Anterior cingulate cortex (tissue), 58 donors: ENCODE measurements at places on chromosomes 4 and X.

GRCh38 chr4:47690611-47691010 lies 147.3 kb downstream of the CORIN start:
- DNase-seq = no peak

DNA sequence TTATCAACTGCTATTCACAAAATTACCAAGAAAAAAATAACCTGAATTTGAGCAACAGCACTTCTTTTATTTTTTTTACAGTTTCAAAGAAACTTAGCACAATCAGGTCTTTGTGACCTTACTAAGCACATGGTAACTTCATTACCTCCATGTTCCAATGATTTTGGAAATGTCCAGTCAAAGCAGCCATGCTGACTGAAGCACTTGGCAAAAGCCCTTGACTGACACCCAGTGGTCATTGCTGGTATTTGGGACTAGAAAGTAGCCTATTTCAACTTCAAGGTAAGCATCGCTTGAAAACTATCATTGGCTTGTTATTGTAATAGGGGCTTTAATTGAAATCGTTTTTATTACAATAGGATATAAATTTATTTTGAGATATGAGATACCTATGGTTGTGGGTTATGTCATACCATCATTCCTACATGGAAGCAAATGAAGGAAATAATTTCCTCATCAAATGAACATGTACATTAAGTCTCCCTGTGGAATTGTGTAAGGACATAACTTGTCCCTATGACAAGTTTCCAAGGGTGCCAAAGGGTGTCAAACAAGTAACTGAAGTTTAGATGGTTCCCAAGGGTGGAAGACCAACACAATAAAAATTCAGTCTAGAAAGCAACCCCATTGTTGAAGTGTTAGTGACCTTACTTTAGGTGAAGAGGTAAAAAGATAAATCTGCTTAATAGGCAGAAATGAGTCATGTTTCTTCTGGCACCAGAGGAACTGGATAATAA lies 15.2 kb upstream of the ANXA10 start:
- DNase-seq = peak; percentile 4

DNA sequence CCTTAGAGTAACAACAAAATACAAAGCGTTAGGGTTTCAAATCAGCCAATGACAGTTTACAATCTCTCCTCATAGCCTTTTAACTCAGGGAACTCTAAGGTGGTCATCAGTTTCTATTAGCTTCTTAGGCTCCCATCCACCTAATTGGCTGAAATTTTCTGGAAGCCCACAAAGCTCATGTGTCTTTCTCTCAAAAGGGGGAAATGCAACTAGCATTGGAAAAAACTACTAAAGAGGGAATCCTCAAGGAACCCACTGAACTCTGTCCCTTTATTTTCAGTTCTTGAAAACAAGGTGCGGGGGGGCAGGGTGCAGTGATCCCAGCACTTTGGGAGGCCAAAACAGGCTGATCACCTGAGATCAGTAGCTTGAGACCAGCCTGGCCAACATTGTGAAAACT lies 56.4 kb downstream of the PDGFC start:
- no peak for DNase-seq

- DNase-seq = no peak
Measured at GRCh38 chr4:97938141-97938540, 205.1 kb downstream of the STPG2 start.

- DNase-seq = no peak
Measured at GRCh38 chrX:69603566-69604194, 12.2 kb upstream of the EDA start.

- DNase-seq = no peak
Measured at GRCh38 chrX:1524874-1525582, 12.0 kb downstream of the P2RY8 start.

- no peak for DNase-seq
Measured at GRCh38 chr4:109408711-109409110, 24.9 kb upstream of the SEC24B start.

DNA sequence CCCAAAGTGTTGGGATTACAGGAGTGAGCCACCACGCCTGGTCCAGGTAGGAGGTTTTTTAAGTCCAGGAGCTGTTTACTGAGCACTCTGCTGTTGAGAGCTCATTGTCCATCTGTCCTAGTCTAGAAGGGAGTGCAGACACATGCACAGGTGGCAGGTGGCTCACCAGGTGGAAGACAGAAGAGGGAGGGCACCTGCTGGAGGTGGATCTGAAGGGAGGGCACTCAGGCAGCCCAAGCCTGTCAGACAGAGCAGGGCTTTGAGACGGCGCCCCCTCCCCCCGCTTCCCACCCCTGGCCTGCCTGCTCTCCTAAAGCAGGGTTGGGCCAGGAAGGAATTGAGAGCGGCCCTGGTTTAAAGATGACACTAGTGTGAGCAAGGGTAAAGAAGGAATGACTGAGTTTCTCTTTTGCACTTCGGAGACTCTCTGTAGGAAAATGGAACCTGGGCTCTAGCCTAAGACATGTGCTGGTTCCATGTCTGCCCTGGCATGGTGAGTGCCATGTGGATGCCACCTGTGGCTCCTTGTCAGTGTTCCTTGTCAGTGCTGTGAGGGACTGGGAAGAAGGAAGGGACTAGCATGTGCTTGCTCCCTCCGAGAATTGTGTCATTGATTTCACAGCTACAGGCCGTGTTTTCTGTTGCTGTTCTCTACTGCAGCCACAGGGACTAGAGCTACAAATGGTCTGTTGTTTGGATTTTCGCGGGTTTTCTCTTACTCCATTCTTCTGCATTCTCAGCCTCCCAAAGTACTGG lies 108.6 kb downstream of the TNIP2 start:
- no peak for DNase-seq

- DNase-seq = no peak
Measured at GRCh38 chrX:39779952-39780783, 317.6 kb downstream of the BCOR start.

- no peak for DNase-seq
Measured at GRCh38 chr4:82500435-82501153, 61.2 kb downstream of the TMEM150C start.

- no peak for DNase-seq
Measured at GRCh38 chr4:76854858-76855257, 43.1 kb downstream of the SOWAHB start.

GRCh38 chr4:53830511-53830910 lies 233.9 kb downstream of the CHIC2 start:
- DNase-seq = no peak

DNA sequence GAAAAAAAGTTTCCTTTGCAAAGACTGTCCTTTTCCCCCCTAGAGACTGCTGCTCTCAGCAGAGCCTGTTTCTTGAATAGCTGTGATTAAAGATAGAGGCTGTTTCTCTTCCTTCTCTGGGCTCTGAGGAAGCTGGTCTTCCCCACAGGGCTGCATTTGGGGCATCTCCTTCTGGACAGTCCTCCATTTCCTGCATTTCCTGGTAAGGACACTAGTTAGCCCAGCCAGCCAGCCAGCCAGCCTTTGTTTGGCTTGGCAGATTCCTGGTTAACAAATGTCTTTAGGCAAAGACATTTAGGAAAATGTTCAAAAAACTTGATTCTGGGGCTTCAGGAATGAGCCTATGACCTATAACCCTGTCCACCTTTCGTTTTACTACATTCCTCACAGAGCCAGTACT lies 34.0 kb upstream of the PLAC1 start:
- no peak for DNase-seq

DNA sequence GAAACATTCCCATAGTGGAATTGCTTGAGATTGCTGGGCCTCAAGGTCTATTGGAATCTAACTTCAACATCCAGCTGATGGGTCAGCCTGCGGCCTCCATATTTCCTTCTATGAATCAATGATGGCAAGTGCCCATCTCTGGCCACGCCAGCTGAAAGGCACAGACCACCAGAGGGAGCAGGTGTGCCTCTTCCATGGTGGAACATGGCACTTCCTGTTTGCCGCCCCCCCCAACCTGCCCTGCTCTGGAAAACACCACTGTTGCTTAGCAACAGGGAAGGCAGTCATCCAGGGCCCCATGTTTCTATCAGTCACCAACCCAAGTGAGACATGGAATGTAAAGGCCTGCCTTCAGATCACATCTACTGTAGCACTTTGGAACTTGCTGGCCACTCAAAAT lies 11.6 kb downstream of the PAGE4 start:
- DNase-seq = peak; percentile 13

GRCh38 chr4:137510557-137511265 lies 21.6 kb downstream of the PCDH18 start:
- DNase-seq = no peak

GRCh38 chr4:145899886-145900460 lies 38.6 kb downstream of the ZNF827 start:
- DNase-seq = no peak

GRCh38 chr4:83582289-83582785 lies 46.4 kb downstream of the GPAT3 start:
- no peak for DNase-seq

- no peak for DNase-seq
Measured at GRCh38 chr4:154390324-154390723, 101.3 kb downstream of the DCHS2 start.

GRCh38 chrX:40570346-40571093 lies 10.2 kb upstream of the ATP6AP2 start:
- DNase-seq = no peak

- DNase-seq = no peak
Measured at GRCh38 chr4:113499696-113500095, 261.8 kb downstream of the CAMK2D start.

DNA sequence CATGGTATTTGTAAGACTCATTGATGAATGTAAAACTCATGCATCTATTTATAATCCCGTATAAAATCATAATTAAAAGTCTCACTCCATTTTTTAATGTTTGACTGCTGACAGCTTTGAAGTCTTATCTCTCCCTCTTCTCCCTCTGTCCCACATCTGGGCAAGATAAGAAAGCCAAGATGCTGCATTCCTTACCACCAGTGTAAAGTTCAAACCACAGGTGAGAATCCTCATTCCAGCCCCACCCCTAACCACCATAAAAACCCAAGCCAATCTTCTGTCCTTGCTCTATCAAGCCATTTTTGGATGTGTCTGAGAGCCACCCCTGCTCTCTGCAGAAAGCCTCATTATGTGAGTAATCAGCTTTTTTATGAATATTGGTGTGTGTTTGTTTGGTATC lies 59.3 kb upstream of the MAGED1 start:
- DNase-seq = no peak

DNA sequence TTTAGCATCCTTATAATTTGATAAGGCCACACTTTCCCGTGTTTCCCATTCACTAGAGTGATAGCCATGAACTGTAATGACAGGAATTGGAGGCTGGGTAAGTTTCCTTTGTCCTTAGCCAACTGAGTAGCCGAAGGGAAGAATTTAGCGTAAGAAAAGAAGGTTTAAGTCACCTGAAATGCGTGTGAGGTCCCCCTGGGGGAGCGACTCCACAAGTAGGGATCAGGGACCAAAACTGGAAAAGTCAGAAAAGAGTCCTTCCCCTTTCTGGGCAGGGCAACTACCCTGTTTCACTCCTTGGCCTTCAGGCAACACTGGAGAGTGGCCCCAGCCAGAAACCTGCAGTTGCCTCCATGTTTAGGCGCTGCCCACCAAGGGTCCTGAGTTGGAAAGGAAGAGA lies 81.6 kb upstream of the MED14 start:
- DNase-seq = no peak

DNA sequence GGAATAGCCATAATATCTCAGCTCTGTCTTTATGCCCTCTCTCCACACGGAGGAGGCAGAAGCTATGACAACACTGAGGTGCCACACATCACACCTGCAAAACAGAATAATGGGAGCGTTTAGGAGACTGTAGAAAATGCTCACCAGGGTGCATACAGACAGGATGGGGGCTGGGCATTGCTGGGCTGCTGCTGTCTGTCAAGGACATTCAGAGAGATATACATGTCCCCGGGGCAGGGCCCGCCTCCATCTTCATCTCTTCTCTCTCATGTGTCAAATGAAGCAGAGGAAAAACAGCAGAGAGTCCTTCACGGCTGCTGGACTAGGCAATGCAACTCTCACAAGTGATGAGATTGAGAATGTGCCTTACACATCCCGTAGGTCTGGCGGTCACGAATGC lies 65.3 kb upstream of the DHRSX start:
- DNase-seq = no peak

DNA sequence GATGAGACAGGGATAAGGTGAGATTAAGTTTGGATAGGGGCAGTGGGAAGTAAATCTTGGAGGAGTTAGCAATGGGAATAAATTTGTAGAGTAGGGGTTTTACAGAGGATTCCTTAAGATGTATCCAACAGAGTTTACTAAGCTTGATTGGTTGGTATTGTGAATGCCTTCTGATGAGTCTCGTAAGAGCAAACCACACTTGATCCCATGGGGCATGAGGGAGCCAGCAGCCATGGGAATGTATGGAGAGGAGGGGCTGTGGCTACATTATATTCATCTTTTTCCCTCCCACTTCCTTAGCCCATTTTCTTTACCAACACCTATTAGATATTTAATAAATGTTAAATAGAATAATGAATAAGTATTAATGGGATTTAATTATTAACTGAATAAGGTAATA lies 126.6 kb upstream of the NDST3 start:
- no peak for DNase-seq

DNA sequence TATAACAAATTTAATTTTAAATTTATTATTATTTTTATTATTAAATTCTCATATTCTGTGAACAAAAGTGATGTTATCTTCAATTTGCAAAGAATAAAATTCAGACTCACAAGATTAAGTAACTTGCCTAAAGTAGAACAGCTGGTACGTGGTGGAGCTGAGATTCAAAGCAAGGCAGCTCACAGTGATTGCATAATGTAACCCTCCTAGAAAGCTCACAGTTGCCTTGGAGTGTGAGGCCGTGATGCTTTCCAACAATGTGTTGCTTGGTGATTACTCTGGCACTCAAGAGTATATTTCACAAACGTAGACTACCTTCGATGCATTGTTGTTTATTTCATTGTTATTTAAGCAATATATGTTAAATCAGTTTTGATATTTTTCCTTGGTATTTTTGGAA lies 1039.2 kb upstream of the PABPC4L start:
- peak; percentile 15 for DNase-seq

GRCh38 chr4:184376126-184376838 lies 98.1 kb downstream of the IRF2 start:
- DNase-seq = no peak

DNA sequence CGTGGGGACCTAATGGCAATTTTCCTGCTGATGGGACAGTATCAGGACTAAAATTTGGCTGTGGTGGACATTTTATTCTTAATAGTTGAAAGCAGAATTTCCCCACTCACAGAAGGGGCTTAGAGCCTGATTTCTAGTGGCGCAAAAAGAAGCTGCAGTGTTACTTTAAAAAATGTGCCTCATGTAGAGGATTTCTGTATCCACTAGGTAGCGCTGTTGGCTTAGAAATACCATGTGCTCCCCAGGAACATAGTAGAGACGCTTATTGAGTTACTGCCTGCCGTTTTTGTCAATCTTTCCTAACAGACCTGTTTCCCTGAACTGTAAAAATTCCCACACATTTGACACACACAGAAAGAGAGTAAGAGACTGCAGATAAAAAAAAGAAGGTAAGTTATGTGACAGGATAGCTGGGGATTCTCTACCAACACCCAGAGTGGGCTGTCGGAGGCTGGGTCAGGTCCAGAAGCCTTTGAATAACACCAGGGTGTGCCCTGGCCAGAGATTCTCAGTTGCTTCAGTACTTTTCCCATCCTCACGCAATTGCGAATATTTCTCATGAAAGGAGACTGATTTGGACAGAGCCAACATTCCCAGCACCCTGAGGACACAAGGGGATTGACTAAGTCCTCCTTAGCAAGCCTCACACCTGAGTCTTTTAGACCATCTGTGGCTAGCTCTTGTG lies 88.4 kb downstream of the ZXDA start:
- DNase-seq = peak; percentile 14

- DNase-seq = no peak
Measured at GRCh38 chr4:25779021-25779420, 83.8 kb downstream of the SEL1L3 start.

- no peak for DNase-seq
Measured at GRCh38 chr4:170087163-170087700, 2.5 kb downstream of the AADAT start.

- DNase-seq = no peak
Measured at GRCh38 chrX:71652405-71652804, 14.9 kb upstream of the LOC101059915 start.

- no peak for DNase-seq
Measured at GRCh38 chr4:185520119-185520518, 15.2 kb downstream of the PDLIM3 start.
